ENCODE measurements at places on chromosomes 11 and 22.

DNA sequence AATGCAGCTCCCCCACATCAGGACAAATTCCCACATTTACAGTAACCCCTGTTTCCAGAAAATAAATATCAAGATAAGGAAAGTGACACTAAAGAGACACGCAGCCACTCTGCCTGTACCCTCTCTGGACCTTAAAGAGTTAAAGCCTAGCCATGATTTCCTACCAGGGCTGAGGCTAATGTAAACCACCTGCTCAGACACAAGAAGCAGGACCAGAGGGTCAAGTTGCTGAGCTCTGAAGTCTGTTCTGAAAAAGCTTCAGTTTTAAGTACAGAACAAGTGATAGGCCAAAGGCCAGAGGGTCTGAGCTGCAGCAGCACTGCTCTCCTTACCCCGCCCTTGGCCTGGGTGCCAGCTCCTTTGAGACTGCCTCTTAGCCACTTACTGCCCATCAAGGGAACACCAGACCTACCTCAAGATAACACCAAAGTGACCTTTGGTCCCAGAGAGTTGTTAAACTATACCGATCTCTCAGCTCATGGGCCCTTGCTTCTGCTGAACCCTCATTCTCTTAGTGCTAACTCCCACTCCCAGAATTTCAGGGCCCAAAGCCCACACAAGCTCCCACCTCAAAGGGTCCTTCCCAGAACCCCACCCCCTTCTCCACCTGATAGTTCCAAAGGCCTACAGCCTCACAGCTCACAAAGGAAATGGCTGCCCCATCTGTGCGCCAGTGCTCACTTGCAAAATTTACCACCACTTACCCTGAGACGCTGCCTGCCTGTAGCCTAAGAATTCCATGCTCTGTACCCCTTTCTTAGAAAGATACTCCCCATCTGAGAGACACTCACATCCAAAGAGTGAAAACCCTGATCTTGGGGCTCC lies 40.5 kb downstream of the IL18BP start:
- DNase-seq = no peak

DNA sequence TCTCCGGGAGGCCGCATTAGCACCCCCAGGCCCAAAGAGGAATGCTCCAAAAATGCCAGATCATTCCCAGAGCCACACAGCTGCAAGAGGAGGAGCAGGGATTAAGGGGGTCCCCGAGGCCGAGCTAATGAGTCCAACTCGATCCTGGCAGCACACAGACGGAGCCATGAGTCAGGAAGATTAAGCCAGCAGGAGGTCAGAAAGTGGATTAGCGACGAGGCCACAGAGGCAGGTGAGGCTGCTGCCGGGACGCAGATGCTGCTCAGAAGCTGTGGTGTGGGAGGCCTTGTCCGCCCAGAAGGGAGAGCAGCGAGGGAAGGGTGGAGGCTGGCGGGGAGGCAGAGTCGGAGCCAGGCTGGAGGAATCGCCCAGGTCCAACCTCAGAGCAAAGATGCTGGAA lies 120.5 kb downstream of the SHANK2 start:
- no peak for DNase-seq

- DNase-seq = no peak
Observed at GRCh38 chr22:50169774-50170341, 673 bp upstream of the PANX2 start.

DNA sequence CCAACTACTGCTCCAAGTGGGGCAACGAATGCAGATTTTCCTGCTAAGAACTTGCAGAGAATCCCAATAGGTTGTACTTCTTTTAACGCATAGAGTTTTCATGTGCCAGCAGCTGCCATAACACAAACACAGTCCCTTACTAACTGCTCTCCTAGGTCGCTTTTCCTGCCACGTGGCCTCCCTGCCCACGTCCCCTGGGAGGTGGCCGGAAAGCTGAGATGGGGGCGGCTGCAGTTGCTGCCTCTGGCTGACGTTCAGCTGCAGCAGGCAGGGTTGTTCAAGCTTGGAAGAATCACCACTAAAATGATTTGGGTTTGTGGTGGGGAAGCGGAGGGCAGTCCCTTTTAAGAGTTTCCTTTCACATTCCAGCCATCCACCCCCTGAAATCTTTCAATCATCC lies 39.3 kb downstream of the ZNF202 start:
- no peak for DNase-seq

- no peak for DNase-seq
Observed at GRCh38 chr11:61756452-61757212, 4.2 kb downstream of the MYRF start.

DNA sequence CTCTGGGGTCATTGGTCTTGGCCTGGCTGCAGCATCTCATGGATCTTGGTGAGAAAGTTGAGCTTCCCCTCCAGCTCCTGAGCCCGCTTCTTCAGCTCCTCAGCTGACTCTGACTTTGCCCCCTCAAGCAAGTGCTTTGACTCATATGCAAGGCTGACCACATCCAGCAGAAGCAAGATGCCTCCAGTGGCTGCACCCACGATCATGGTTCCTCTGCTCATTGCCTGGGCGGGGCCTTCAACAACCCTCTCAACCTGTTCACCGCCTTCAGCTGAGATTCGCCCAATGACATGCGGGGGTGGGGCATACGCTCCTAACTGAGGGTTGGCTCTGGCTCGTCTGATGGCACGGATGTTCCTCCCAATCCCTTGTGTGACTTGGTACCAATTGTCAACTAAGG lies 11.9 kb downstream of the APOL2 start:
- DNase-seq = no peak

DNA sequence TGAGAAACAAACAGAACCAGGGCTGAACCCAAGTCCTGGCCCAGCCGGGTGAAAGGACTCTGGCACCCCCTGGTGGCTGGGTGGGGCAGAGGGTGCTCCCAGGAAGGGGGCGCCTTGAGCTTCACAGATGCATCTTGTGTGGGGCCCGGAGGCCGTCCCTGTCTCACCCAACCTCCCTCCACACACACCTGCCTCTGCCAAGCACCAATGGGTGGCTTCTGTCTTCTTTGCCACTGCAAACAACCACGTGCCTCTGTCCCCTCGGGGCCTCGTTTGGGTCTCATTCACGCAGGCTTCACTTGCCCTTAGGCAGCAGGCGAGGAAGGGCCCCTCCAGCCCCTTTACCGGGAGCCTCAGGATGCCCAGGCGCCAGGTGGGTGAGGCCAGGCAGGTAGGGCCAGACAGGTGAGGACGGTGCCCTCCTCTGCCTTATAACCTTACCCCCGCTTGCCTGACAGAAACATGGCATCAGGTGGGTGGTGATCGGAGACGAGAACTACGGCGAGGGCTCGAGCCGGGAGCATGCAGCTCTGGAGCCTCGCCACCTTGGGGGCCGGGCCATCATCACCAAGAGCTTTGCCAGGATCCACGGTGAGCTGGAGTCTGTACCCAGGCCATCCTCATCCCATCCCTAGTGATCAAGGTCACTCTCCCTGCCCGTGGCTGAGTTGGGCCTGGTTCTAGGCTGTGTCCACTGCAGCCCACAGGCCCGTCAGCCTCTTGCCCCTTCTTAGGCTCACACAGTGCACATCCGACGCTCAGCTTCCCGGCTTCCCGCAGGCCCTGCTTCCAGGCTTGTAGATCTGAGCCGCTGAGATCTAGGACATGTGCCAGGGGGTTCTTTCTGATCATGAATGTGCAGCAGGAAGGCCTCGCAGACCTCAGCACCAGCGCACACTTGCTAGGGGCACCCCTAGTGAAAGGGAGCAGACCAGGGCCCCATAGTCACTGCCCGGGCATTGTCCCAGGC lies 17.2 kb downstream of the POLR3H start:
- DNase-seq = peak; percentile 54

- DNase-seq = no peak
Observed at GRCh38 chr22:50210378-50211139, 9.7 kb downstream of the SELENOO start.

GRCh38 chr11:111612224-111612623 lies 10.0 kb downstream of the SIK2 start:
- DNase-seq = no peak

DNA sequence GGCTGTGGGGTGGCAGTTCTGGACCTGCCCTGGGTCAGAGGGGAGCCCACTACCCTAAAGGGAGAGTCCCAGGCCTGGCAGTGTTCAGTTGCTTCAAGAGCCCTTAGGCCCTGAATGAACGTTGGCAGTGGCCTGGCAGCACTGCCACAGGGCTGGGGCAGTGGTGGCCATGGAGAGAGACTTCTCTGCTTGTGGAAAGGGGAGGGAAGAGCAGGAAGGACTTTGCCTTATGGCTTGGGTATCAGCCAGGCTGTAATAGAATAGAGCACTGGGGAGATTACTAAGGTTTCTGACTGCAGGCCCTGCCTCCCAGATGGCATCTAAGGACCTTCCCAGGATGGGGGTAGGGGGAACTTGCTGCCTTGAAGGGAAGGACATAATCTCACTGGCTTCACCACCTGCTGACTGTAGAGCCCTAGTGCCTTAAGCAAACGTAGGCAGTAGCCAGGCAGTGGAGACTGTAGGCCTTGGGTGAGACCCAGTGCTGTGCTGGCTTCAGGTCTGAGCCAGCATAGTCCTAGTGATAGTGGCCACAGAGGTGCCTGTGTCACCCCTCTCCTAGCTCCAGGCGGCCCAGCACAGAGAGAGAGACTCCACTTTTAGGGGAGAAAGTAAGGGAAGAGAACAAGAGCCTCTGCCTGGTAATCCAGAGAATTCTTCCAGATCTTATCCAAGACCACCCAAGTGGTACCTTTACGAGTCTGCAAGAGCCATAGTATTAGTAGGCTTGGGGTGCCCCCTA lies 27.6 kb downstream of the PLA2G6 start:
- no peak for DNase-seq

Data from stimulated activated CD8-positive, alpha-beta memory T cell treated with anti-CD3 and anti-CD28 coated beads, Interleukin-12 subunit alpha, Interleukin-12 subunit beta, amount 100 ng/mL, for 1 hour (primary cell).